Fibroblast of skin of right biceps (primary cell): ENCODE measurements at places on chromosomes 11 and 22.
A peak's percentile ranks its signal among the peaks of the same experiment; 100 is the strongest.

DNA sequence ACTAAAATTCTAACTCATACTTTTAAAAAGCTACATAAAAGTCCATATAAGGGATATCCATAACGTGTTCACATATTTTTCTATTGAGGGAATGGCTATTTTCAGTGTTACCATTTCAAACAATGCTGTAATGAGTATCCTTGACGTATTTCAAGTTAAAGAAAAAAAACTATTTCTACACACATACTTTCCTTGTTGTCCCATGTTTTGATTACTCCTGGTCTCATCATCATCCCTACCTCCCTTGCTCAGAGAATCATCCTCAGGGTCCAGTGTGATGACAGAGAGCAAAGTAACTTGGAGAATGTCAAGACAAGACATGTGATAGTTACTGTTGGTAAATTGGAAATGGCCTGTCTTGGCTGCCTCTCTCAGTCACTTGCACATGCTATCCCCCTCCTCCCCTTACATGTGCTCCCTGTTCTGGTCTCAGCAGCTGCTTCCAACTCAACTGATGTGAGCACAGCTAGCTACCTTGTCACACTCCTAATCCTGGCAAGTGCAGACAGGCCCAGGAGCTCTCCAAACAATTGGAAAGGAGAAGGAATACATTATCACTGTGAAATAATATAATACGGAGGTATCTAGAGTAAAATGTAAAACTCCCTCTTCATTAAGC, 21.8 kb downstream of the NUMA1 start:
- peak; percentile 76 for DNase-seq

GRCh38 chr22:37284805-37285355, 2.6 kb downstream of the CYTH4 start:
- no peak for DNase-seq

DNA sequence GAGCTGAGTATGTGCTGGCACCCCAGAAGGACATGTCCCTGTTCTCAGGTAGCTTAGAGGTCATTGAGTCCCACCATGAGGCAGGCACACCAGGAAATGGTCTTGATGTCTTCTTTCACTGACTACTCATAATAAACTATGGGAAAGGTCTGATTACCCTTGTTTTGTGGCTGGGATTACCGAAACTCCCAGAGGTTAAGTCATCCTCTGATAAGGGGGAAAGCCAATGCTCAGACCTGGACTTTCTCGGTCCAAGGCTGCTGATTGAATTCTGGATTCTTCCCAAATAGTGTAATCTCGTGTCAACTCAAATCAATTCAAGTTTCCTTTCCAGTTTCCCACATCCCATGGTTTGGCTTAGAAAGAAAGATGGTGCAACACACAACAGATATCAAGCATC, 3.7 kb upstream of the CD44 start:
- DNase-seq = peak; percentile 63

DNA sequence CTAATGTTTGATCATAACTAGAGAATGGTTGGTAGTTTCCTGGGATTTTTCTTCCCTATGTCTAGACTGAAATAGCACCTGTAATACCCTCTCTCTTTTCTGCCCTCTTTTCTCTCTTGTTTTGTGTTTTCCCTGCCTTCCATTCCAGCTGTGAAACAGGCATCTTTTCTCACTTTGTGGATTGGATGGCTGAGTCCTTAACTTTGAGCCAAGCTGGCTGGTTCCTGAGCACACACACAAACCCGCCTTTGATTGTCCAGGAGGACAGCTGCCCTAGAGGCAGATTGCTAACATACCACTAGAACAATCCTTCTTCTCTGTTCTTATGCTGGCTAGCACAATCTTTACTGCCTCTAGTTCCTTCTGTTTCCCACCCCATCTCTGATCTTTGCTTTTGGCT, 17.7 kb downstream of the CTNND1 start:
- DNase-seq = no peak

DNA sequence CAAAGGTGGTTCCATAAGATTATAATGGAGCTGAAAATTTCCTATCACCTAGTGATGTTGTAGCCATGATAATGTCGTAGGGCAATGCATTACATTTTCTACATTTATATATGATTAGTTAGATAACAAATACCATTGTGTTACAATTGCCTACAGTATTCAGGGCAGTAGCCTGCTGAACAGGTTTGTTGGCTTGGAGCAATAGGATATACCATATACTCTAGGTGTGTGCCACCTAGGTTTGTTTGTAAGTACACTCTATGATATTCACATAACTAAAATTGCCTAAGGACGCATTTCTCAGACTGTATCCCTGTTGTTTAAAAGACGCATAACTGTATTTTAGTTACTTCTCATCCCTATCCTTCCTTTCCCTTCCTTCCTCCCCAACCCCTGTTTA, 13.6 kb downstream of the PLEKHB1 start:
- DNase-seq = no peak

DNA sequence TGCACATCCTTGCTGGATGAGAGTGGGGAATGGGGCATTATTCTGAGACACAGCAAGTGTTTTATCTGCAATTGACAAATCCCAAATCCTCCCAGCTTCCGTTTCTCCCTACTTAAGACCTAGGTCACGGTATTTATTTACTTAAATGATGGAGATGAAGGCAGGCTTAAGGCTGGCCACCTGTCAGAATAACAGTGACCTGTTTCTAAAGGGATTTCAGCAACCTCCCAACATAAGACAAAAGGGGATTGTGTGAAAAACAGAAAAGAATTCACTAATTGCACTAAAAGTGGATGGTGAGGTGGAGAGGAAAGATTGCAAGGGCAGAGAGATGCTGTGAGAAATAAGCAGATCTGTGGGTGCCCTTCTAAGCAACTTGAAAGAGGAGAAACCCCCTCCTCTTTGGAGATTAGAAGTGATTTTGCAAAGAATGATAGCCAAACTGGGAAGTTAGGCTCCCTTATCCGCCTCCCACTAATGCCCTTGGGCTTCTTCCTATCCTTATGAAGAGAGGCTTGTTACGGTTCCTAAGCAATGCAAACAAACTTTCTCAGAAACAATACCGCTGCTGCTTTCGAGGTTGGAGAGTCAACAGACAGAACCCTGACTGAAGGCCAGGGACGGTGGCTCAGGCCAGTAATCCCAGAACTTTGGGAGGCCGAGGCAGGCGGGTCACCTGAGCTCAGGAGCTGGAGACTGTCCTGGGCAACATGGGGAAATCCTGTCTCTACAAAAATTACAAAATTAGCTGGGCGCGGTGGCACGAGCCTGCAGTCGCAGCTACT, 84.3 kb downstream of the ARL14EP start:
- DNase-seq = no peak

DNA sequence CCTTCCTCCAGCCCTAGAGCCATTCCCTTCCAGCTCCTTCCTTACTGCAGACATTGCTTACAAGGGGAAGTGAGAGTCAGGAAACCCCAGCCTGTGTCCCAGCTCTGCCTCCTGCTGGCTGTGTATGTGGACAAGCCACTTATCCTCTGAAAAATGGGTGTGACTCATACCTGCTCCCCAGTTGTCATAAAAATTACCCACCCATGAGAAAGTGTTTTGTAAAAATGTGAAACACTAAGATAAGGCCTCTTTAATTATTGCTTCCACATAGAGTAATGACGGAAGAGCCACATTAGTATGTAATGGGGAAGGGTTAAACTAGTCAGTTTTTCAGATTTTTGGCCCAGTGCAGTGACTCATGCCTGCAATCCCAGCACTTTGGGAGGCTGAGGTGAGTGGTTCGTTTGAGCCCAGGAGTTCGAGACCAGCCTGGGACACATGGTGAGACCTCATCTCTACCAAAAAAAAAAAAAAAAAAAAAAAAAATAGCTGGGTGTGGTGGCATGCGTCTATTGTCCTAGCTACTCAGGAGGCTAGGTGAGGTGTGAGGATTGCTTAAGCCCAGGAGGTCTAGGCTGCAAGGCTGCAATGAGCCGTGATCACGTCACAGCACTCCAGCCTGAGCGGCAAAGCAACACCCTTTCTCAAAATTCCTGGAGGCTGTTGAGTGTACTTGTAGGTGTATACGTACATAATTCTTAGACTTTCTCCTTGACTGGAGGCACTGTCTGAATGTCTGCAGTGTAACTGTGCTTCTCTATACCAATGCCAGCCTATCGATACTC, 84.9 kb downstream of the CTTN start:
- DNase-seq = peak; percentile 1

DNA sequence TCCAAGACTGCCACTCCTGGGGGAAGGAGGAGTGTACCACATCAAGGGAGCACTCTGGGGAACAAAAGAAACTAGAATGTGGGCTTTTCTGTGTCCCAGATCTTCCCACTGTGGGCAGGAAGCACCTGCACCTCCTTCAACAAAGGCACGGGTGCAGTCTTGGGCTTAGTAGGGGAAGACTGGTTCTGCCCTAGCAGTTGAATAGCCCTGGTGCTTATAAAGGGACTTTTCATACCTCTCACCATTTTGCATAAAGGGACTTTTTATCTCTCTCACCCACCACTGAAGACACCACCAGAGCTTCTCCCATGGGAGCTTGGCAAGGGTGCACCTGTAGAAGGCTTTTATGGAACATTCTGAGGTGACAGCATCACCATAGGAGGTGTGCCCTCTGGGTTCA, 65.8 kb upstream of the MS4A8 start:
- DNase-seq = no peak

DNA sequence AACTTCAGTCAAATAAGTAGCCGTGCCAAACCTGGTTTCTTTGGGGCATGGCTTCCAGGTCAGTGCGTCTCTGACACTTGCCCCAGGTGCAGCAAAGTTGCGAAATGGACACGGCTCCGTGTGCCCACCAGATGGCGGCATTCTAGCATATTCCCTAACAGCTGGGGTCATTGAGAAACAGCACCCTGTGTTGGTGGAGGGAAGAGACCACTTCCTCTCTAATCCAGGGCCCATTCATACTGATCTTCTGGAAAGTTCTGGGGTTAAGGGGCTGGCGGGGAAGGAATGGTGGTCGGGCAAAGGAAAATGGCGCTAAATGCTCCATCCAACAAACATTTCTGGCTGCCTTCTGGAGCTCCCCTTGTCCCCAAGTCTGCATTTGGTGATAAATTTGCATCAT, 141.2 kb upstream of the TIMP3 start:
- DNase-seq = peak; percentile 70

GRCh38 chr11:75563978-75564552, 2.0 kb downstream of the SERPINH1 start:
- peak; percentile 95 for DNase-seq

GRCh38 chr11:46389450-46390330, 1.9 kb downstream of the CHRM4 start:
- peak; percentile 59 for DNase-seq

DNA sequence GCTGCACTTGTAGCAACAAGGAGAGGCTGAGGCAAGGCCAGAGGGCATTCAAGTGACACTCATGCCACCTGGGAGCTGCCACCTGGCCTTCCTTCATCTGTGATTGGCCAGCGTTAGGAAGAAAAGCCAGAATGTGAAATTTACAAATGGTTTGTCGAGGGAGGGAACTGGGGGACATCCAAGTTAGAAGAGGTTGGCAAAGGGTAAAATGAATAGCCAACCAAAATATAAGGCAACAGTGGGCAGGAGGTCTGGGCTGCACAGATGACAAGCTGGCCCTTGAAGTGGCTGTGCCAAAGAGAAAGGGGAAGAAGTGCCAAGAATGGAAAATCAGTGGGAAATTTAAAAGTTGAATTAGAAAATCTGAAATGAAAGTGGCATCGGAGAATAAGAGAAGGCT, 221.4 kb downstream of the C11orf91 start:
- no peak for DNase-seq

- DNase-seq = peak; percentile 86
Measured at GRCh38 chr11:134949121-134950090, 537.4 kb upstream of the B3GAT1 start.

DNA sequence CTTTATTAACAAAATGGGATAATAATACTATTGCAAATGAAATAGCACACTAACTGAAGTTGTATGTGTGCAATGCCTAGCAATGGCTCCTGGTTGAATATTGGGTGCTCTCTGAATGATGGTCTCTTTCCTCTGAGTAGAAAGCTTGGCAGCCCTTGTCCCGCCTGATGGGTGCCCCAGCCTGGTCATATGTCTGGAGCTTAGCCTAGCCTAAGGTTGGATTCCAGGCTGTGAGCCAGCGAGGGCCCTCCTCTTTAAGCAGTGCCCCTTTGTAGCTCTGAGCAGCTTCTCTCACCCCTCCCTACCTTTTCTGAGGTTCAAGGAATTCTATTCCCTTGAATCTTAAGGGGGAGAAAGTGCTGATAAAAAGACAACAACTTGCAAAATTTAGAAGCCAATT, 499.9 kb downstream of the NTM start:
- no peak for DNase-seq

GRCh38 chr11:10899121-10899830, 41.4 kb upstream of the ZBED5 start:
- DNase-seq = no peak

- no peak for DNase-seq
Measured at GRCh38 chr11:66322732-66323427, 6.0 kb upstream of the CD248 start.

GRCh38 chr11:66004186-66004585, 1.9 kb downstream of the BANF1 start:
- DNase-seq = no peak

DNA sequence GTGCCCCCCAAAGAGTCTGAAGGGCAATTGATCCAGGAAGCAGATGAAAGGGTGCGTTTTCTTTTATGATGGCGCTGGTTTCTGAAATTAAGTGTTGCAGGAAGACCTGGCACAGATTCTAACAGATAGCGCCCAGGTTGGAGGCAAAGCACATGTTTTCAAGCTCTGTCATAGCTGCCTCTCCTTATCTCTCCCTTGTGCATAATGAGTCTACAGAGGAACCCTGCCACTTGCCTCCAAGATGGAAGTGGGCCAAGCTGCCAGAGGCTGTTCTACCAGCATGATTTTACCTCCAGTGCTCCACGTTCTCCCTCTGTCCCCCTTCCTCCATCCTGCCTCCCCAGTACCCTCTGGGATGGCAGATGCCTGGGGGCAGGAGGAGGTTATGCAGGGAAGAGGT, 30.0 kb upstream of the TLCD5 start:
- DNase-seq = peak; percentile 11

DNA sequence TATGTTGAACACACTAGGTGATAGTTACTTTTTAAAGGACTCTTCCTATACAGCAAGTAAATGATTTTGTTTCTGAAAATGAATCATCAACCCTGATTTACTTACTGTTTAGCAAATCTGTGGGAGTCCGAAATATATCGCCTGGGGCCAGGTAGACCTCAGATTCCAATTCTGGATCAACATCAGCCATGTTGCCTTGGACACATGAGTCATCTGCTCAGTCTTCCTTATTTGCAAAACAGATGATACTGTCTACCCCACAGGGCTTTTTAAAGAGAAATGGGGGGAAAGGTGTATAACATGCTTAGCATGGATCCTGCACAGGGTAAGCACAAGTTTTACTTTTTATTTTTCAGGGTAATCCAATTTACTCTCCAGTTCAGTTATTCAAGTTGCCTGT, 324.2 kb downstream of the TENM4 start:
- DNase-seq = no peak

- no peak for DNase-seq
Measured at GRCh38 chr11:77517753-77518152, 43.9 kb upstream of the PAK1 start.

DNA sequence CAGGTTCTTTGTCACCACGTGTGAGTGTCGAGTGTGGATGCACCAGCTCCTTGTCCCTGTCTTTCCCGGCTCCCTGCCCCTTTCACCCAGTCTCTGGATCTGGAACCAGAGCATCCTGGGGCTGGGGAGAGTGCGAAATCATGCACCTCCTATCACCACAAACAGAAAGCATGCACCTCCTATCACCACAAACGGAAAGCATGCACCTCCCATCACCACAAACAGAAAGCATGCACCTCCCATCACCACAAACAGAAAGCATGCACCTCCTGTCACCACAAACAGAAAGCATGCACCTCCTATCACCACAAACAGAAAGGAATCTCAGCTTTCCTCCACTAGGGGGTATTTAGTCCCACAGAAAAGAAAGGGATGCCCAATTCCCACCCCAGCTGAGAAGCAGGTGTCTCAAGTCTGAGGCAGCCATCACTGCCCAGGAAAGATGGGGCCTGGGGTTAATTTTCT, 5.9 kb upstream of the GLB1L3 start:
- DNase-seq = no peak
